ENCODE measurements at places on chromosomes 7 and 10.

- no peak for DNase-seq
These were observed 43.4 kb upstream of the AGBL3 start for GRCh38 chr7:134942690-134943466.

GRCh38 chr7:5633161-5634106 is 148.0 kb downstream of the RNF216 start:
- DNase-seq = no peak

- DNase-seq = no peak
These were observed 212.1 kb downstream of the MLLT10 start for GRCh38 chr10:21746118-21746517.

GRCh38 chr7:70947181-70947580 is 184.8 kb upstream of the GALNT17 start:
- DNase-seq = no peak

DNA sequence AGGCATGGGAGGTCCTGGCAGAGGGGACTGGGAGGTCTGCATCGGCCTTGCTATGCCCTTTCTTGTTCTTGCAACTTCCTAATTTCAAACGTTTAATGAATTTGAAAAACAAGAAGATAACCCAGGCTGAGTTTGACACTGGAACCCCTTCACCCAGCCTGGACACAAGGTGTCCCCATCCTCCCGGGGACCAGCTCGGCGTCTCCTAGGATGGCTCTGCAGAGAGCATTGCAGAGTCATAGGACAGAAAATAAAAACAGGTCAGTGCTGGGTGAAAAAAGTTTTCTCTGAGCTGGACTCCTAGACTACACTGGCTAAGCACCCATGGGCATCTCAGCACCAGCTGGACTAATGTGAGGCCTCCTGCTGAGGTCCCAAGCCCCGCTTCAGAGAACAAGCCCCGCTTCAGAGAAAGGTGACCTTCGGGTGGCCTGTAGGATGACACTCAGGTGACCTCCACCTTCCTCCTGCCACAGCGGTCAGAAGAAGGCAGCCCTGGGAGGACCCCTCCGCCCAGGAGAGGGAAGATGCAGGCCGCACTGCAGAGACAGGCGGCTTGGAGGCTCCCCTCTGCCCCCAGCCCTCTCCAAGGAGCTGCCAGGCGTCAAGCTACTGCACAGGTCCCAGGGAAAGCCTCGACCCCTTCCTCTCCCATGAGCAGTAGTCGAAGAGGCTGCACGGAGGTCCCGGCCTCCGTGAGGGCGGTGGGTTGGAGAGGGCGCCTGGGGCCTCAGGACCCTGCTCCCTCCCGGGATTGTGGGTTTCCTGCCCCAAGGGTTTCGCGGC is 9.3 kb upstream of the UNCX start:
- no peak for DNase-seq

DNA sequence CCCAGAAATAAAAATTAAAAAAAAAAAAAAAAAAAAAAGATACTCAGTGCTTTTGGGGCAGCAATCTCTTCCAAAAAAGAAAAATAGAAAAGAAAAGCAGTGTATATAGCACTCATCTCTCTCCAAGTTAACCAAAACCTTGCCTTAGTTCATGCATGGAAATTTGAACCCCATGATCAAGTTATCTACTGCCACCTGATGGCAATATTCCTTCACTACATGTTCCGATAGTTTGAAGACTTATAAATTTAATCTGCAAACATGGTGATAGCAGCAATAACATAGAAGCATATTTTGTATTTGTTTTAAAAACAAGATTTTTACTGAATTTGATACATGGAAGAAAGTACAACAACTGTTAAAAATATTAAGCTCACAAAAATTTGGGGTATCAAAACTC is 48.6 kb upstream of the SLIT1 start:
- no peak for DNase-seq

- DNase-seq = no peak
These were observed 529.5 kb upstream of the SEMA3D start for GRCh38 chr7:85716353-85716752.

GRCh38 chr10:31939797-31940708 is 11.4 kb upstream of the ARHGAP12 start:
- DNase-seq = no peak

- no peak for DNase-seq
These were observed 54.8 kb downstream of the LYZL1 start for GRCh38 chr10:29343607-29344038.

DNA sequence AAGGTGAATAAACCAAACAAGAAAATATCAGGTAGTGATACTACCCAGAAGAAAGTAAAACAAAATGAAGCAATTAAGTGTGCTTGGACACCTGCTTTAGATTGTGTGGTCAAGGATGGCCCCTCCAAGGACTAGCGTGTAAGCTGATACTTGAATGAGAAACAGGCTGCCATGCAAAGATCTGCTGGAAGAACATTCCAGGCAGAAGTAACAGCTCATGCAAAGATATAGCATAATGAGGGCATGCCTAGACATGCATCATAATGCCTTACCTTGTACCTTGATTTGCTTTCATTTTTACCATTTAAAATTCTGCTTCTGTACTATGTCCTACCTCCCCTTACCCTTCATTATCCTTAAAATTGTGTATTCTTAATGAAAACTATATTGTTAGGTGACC is 74.8 kb upstream of the HDAC9 start:
- no peak for DNase-seq
